Myocyte (in vitro differentiated cells): ENCODE measurements at places on chromosomes 3 and 15. TPM values are rescaled to one million over a fixed set of nuclear protein-coding genes. Genes with fewer than 3 reads are reported as not detected.

- DNase-seq, result peak; percentile 65
These were observed 72.1 kb downstream of the RFTN1 start for GRCh38 chr3:16441371-16441875.

DNA sequence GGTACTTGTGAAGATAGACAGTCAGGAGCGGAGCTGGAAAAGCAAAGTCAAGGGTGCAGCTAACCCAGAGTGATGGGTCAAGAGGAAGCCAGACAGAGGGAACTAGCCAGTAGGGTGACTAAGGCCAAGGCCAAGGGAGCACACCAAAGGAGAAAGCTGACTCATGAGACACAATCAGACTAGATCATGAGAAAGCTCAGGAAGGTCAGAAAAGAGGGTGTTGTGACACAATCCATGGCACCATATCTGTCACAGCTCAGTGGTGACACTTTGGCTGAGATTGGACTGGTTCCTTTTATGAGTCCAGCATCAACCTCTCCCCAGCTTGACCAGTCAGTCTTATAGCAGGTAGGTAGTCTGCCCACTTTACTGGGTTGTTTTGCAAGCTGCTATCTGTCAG lies 22.2 kb downstream of the P2RY1 start:
- no peak for DNase-seq

GRCh38 chr3:72340476-72341379 lies 507.5 kb downstream of the SHQ1 start:
- no peak for DNase-seq

DNA sequence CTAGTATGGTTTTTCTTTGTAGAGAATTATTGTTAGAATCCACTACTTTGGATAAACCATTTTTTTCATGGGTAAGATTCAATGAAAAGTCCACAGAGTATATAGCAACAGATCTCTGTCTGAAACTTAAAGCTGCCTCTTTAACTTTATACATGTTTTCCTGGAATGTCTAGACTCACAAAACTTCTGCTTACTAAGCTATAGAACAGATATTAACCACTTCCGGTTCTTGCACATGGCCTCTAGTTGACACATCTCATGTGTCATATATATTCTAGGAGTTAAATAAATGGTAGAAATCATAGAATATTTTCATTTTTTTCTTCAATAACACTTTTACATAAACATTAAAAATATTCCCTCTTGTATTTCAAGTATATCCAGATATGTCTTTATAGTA lies 1693.9 kb downstream of the SI start:
- DNase-seq, result no peak

- DNase-seq, result peak; percentile 78
These were observed 3.5 kb upstream of the MTFMT start for GRCh38 chr15:65032801-65033537.

DNA sequence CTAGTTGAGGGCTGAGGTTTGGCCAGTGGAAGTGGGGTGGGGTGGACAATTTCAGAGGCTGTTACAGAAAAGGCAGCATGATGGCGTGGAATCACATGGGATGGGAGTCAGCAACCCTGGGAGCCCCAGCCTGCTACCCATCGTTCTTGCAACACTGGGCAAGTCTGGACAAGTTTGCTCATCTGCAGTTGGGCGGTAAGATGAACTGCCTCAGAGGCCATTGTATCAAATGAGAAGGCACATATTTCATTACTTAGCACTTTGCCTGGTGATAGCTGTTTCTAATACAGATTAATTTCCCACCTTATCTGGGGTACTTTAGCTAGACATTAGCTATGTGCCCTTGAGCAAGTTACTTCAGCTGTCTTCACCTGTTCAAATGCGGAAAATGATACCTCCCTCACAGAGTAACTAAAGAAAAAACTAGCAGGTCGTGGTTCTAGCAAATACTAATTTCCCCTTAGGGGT lies 248.9 kb downstream of the THSD4 start:
- peak; percentile 21 for DNase-seq

- DNase-seq, result no peak
These were observed 3.9 kb upstream of the PLCH1 start for GRCh38 chr3:155748611-155749365.

DNA sequence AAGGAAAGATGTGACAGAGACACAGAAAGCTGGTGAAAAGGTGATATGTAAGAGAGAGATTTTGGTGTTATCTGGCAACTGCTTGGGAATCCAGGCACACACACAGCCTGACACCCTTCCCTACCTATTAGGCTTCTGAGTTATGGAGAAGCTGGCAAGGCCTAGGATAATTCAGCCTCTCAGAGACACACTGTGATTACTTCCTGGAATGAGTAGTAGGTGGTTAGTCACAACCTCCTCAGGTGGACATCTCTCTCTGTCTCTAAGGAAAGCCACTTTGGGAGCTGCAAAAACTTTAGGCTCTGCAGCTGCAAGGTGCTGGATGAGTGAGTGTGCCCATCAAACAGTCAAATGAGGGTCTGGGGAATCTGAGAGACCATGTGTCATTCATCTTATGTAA lies 201.9 kb downstream of the PDCD6IP start:
- no peak for DNase-seq

DNA sequence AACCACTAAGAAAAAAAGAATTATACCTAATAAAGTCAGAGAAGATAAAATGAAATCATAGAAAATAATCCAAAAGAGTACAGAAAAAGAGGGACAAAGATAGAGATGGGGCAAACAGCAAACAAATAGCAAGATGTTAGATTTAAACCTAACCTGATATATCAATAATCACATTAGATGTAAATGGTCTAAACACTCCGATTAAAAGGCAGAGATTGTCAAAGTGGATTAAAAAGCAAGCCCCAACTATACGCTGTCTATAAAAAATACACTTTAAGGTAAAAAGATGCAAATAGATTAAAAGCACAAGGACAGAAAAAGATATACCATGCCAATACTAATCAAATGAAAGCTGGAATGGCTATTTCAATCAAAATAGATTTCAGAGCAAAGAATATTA lies 16.8 kb downstream of the ADPGK start:
- no peak for DNase-seq

- DNase-seq, result peak; percentile 83
These were observed 517 bp downstream of the FBN1 start for GRCh38 chr15:48644827-48645557.

- no peak for DNase-seq
These were observed 29.2 kb upstream of the CYP11A1 start for GRCh38 chr15:74396445-74397238.

GRCh38 chr3:136070953-136071949 lies 105.7 kb downstream of the PPP2R3A start:
- DNase-seq, result peak; percentile 57

GRCh38 chr15:96408591-96409183 lies 78.2 kb downstream of the NR2F2 start:
- no peak for DNase-seq

GRCh38 chr15:56251315-56252095 lies 7.8 kb upstream of the RFX7 start:
- no peak for DNase-seq

DNA sequence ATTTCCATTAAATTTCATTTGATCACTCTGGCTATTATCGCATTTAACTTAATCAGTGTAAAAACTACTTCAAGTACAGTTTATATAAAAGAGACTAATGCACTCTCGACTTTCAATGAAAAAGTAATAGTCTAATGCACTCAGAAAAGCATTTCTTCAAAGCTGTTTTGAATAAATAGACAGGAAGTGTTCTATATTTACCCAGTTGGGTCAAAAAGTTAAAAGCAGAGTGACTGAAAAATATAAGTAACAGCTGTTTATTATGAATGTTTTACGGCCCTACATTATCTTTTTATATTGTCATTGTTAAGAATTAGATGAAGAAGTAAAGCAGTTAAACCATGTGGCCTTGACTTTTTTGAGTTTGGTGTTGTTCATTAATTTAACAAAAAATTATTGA lies 391.8 kb downstream of the ZPLD1 start:
- no peak for DNase-seq

GRCh38 chr15:90191344-90191687 lies 9.8 kb upstream of the SEMA4B start:
- DNase-seq, result no peak

- no peak for DNase-seq
These were observed 751.7 kb downstream of the CADM2 start for GRCh38 chr3:85710490-85710889.

DNA sequence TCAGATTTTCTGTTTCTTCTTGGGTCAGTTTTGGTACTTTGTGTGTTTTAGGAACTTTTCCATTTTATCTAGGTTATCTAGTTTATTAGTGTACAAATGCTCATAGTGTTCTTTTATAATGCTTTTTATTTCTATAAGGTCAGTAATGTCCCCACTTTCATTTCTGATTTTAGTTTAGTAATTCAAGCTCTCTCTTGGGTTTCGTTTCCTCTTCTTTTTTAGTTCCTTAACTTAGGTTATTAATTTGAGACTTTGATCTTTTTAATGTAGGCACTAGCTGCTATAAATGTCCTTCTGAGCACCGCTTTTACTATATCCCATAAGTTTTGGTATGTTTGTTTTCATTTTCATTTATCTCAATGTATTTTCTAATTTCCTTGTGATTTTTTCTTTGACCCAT lies 27.0 kb upstream of the CD200R1L start:
- DNase-seq, result no peak

GRCh38 chr3:156561533-156561932 lies 6.6 kb upstream of the SSR3 start:
- peak; percentile 78 for DNase-seq

- DNase-seq, result no peak
These were observed 20.2 kb upstream of the GCNT3 start for GRCh38 chr15:59591356-59591755.

- DNase-seq, result peak; percentile 32
These were observed 56.2 kb upstream of the LEKR1 start for GRCh38 chr3:156769721-156770654.

- DNase-seq, result peak; percentile 25
These were observed 315.4 kb downstream of the PTPRG start for GRCh38 chr3:61876797-61877196.

GRCh38 chr3:107025961-107026360 lies 351.3 kb upstream of the CCDC54 start:
- DNase-seq, result no peak

GCNT3 gene
- total RNA-seq, result 0.68 and 1.7 TPM in 2 replicates

MGA gene
- 21.4 and 27.5 TPM in 2 replicates for total RNA-seq

HEMK1 gene
- 6.2 and 9.7 TPM in 2 replicates for total RNA-seq

NR2F2 gene
- total RNA-seq, result 6.5 and 8.7 TPM in 2 replicates

UBXN7 gene
- total RNA-seq, result 10.5 and 13.3 TPM in 2 replicates

CHDH gene
- total RNA-seq, result 0.05 and 2.4 TPM in 2 replicates

CNTN6 gene
- total RNA-seq, result not detected in 2 replicates

EPHA6 gene
- not detected in 2 replicates for total RNA-seq

DAZL gene
- total RNA-seq, result not detected in 2 replicates

HYKK gene
- total RNA-seq, result 3.7 and 4.9 TPM in 2 replicates

OR5K2 gene
- not detected in 2 replicates for total RNA-seq

TP63 gene
- total RNA-seq, result 2.5 and 2.6 TPM in 2 replicates

KCNMB3 gene
- total RNA-seq, result 0.47 and 1.9 TPM in 2 replicates

SPINK8 gene
- total RNA-seq, result not detected in 2 replicates

CCDC50 gene
- total RNA-seq, result 51.0 and 67.0 TPM in 2 replicates
